Substantia nigra (tissue), 51 donors: ENCODE measurements at places on chromosomes 5 and 9.

DNA sequence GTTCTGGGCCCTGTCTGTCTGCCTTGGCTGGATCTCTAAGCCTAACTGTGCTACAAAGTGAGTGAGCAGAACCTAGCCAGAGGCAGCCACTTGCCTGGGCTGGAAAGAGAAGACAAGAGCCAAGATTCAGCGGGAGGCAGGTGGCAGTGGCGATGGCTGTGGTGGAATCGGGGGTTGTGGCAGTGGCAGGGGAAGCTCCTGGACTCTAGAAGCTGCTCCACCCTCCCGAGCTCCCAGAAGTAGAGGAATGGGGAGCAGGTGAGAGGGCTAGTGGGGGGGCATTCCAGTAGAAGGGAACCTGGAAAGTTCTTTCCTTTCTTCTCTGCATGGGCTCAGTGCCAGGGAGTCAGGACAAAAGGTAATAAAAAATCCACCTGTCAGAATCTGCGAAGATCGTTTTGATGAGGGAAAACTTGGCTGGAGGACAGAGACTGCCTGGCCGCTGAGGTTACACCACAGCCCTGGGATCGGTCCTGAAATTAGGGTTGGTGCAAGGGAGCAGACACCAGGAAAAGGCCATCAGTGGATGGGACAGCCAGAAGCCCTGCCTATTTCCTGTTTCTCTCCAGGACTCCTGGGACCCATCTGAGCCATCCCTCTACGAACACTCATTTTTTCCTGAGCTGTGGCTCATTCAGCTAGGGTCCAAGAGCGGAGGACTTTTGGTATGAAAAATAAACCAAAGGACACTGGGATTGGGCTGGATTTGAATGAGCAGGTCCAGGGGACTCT is 1.6 kb downstream of the CRAT start:
- no peak for DNase-seq

GRCh38 chr5:114952876-114953275 is 216.8 kb downstream of the TRIM36 start:
- no peak for DNase-seq

GRCh38 chr9:17521100-17521855 is 57.6 kb upstream of the SH3GL2 start:
- no peak for DNase-seq

GRCh38 chr9:31590091-31590490 is 794.4 kb upstream of the ACO1 start:
- no peak for DNase-seq

DNA sequence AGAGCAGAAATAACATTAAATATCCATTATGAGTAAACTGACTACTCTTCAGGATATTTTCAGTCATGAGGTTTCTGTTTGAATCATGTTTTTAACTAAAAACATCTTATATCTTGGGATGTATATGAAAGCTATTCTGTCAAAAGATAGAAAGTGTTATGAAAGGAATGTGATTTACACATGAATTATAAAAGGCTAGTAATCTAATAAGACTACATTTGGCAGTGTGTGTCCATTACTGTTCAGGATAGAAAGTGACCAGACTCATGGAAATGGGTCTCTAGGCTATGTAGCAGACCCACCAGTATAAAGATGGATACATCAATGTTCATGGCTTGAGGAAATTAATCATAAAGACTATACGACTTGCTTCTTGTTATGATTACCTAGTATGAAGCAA is 1328.2 kb upstream of the NUDT12 start:
- no peak for DNase-seq

GRCh38 chr5:98933445-98934072 is 4.8 kb upstream of the CHD1 start:
- no peak for DNase-seq

GRCh38 chr5:83265318-83265717 is 188.0 kb downstream of the XRCC4 start:
- DNase-seq, result no peak
